IMR-90 (cell line): ENCODE measurements at places on chromosomes 5 and 9. TPM values are rescaled to one million over a fixed set of nuclear protein-coding genes. Genes with fewer than 3 reads are reported as not detected.

GRCh38 chr9:121604242-121604641 lies 47.2 kb upstream of the DAB2IP start:
- DNase-seq = no peak

DNA sequence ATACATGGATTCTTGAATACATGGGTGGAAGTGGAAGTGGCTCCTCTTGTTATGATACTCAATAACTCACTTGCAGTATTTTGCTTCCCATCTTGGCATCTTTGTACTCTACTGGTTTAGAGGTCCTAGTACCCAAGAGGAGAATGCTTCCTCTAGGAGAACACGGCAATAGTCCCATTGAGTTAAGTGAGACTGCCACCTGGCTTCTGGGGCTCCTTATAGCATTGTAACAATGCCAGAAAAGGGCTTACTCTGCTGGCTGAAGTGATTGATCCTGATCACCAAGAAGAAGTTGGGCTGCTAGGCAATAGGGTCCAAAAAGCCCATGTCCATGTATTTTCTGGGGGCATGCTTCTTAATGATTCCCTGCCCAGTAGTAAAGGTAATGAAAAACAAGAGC lies 627.6 kb upstream of the SGCD start:
- DNase-seq = no peak

Gene OR1Q1
- total RNA-seq = not detected in 2 replicates

Gene CDC26
- 16.5 and 49.2 TPM in 2 replicates for total RNA-seq

DNA sequence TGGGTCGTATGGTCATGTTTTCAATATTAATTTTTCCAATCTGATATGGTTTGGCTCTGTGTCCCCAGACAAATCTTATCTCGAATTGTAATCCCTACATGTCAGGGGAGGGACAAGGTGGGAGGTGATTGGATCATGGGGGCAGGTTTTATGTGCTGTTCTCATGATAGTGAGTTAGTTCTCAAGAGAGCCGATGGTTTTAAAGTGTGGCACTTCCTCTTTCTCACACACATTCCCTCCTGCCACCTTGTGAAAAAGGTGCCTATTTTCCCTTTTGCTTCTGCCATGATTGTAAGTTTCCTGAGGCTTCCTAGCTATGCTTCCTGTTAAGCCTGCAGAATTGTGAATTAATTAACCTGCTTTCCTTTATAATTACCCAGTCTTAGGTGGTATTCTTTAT lies 309.1 kb upstream of the GRIN3A start:
- DNase-seq = no peak

Gene GLDC
- total RNA-seq = 0.36 and 0.83 TPM in 2 replicates

Gene PARP8
- 8.2 and 8.6 TPM in 2 replicates for total RNA-seq

- DNase-seq = no peak
Measured at GRCh38 chr5:139852696-139853095, 57.1 kb downstream of the PSD2 start.

Gene TOR4A
- 9.7 and 11.4 TPM in 2 replicates for total RNA-seq

GRCh38 chr5:158456756-158457155 lies 597.8 kb upstream of the CLINT1 start:
- DNase-seq = peak; percentile 94

DNA sequence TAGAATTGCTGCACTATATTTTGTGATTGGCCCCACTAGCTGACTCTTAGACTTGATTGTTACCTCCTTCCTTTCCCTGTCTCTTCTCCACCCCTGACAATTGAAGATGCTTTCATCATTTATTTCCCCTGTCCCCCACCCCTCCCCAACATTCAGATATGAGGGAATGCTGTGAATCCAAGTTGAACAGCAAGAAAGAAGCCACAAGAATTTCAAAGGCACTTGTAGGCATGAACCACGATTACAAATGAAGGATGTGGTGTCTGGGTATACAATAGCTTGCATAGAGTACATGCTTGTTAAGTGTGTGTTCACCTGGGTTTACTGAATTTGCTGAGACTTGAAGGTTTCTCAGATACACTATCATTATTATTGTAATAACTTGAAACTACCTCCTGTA lies 78.3 kb upstream of the TRIO start:
- peak; percentile 67 for DNase-seq

Gene SLC34A3
- total RNA-seq = not detected in 2 replicates

GRCh38 chr5:180009581-180009980 lies 62.0 kb downstream of the RNF130 start:
- DNase-seq = no peak

- peak; percentile 34 for DNase-seq
Measured at GRCh38 chr5:82154776-82155175, 123.4 kb downstream of the RPS23 start.

Gene ENTPD8
- total RNA-seq = not detected in 2 replicates
